ENCODE measurements at places on chromosomes 13 and 19.

DNA sequence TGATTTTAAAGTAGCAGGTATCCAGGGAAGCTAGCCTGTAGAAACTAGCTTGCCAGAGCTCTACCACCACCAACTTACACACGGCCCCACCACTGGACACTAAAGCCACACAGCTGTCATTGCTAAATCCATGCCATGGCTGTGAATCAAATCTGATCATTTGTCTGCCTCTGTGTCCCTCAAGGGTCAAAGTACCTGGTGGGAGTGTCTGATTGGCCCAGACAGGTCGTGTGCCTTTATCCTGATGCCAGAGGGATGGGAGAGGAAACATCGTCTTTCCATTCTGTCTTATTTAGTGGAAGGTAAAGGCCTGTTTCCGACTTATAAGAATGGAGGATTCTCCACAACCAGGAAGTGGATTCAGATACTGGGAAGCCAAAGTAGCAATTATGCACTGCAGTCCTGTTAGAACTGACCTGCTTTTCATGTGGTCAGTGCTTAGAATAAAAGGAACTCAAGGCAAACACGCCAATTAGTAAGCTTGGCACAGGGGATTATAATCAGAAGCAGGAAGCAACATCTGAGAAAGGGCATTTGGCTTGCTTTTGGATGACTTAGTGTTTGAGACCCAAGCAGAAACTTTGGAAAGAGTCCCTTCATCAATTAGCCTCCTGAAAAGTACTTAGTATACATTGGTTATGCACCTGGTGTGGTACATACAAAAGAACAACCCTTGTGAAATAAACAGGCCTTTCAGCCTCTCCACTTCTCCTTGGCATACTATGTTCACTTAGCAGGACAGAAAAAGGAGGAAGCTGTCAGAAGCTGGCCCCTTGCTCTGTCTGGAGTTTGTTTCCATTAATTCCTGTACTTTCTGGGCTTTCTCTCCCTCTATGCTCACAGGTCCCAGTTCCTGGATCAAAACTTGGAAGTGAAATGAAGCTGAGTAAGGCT, 192.4 kb downstream of the NUFIP1 start:
- no peak for DNase-seq

DNA sequence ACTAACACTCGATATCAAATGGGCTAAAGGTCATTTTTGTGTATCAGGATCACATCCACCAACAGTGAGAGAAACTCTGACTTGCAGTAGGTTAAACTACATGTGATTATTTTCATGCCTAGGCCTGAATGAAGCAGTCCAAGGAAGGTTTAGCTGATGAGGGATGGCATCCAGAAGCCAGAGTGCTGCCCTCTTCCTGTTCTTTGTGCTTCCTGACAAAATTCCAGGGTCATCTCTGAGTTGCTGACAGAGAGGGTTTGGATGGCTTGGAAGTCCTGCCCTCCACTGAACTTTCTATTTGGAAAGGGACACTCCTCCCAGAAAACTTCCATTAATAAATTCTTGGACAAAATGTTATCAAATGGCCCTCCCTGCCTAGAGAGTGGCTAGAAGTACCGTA, 728.3 kb upstream of the SLC10A2 start:
- DNase-seq, result no peak

GRCh38 chr13:75643693-75644092, 7.6 kb downstream of the LMO7 start:
- DNase-seq, result no peak

DNA sequence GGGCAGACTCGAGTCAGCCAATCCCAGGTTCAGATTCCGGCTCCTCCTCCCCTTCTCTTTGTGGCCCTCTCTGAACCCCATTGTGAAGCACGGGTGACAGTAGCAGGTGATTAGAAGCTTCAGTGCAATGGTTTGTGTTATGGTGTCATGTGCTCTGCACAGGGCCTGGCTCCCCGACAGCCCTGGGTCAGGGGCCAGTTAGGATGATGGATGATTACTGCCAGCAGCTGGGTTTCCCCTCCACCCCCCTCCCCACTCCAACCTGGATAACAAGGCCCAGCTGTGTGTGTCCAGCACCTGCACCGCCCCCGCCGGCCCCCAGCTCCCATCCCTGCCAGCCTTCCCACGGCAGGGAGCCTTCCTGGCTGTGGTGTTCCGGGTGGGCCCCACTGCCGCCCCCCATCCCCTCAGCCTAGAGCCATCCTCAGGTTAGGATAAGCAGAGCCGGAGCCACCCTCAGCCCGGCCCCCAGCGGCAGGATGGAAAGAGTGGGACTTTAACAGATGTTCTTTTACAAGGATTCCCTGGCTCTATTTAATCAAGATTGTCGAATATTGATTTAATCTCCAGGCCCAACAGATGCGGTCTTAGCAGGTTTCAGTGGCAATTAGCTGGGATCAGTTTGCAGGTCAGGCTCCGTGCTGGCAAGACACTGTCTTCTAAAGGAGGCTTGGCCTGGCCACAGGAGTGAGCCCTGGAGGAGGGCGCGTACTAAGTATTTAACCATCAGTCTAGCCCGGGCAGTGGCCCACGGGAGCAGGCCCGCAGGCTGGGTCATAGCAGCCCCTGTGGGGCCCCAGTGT, 156.2 kb downstream of the SIPA1L3 start:
- DNase-seq, result no peak

DNA sequence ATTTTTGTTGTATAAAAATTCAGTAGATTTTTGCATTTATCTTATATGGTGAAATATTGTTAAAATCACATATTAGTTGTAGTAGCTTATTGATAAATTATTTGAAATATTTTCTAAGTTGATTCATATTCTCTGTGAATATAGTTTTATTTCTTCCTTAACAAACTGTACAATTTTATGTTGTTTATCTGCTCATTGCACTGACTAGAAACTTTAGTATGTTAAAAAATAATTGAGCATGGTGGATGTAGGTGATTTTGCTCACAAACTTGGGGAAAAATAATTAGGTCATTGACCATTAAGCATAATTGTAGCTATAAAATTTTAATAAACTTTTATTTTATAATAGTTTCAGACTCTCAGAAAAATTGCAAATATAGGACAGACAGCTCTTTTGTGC, 1445.3 kb upstream of the MIR17HG start:
- DNase-seq, result no peak

DNA sequence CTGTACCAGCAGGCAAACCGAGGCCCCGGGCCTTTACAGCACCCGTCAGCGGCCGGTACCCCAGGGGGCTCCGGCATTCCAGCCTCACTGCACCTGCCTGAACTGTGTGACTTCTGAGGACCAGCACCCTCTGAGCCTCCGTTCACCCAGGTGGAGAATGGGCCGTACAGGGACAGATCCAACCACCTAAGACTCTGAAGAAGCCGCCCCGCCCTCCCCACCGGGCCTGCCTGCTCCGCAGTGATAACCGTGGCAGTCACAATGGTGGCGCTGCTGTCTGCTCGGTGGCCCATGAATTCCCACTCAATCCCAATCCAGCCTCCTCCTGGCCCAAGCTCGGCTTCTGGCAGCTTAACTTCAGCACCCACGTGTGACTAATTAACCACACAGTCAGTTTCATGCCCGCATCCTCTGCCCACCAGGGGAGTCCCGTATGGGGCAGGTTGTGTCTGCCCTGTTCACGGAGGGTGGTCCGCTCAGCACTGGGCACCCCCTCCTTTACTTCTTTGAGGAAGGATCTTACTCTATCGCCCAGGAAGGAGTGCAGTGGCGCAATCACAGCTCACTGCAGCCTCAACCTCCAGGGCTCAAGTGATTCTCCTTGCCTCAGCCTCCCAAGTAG, 3.4 kb downstream of the TCF3 start:
- DNase-seq, result no peak

DNA sequence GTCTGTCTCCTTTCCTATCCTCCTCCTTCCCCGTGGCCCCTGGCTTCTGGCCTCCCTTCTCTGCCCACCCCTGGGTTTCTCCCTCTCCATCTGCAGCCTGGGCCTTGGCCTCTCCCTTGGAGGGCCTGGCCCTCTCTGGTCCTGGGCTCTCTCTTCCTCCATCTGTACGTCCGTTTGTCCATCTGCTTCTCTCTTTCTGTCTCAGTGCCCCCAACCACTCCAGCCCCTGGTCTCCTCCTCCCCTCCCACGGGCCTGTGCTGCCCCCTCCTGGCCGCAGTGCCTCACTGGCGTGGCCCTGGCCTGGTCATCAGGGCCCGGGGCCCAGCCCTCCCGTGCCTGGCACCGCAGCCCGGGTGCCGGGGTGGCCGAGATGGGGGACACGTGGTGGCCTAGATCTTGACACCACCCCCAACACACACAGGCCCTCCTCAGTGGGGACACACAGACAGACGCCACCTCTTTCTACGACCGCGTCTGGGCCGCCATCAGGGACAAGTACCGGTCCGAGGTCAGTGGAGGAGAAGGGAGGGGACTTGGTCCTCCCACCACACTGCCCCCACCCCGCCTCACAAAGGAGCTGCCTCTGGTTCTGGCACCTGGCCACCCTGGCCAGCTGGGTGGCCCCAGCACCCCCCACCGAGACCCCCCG, 11.3 kb downstream of the PRKCSH start:
- peak; percentile 34 for DNase-seq

GRCh38 chr13:99980824-99981734, 505 bp upstream of the ZIC2 start:
- no peak for DNase-seq

- no peak for DNase-seq
These were observed 3.2 kb downstream of the RAB11B start for GRCh38 chr19:8393192-8393870.

DNA sequence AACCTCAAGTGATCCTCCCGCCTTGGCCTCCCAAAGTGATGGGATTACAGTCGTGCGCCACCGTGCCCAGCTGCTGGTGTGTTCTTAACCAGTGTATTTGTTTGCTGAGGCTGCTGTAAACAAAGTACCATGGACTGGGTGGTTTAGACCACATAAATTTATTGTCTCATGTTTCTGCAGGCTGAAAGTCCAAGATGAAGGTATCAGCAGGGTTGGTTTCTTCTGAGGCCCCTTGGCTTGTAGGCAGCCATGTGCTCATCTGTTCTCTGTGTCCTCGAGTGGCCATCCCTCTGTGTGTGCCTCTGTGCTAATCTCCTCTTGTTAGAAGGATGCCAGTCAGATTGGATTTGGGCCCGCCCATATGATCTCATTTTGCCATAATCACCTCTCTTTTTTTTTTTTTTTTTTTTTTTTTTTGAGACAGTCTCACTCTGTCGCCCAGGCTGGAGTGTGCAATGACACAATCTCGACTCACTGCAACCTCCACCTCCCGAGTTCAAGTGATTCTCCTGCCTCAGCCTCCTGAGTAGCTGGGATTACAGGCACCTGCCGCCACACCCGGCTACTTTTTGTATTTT, 31.8 kb downstream of the PEX11G start:
- no peak for DNase-seq

GRCh38 chr19:5960005-5961001, 17.6 kb downstream of the RANBP3 start:
- DNase-seq, result no peak

DNA sequence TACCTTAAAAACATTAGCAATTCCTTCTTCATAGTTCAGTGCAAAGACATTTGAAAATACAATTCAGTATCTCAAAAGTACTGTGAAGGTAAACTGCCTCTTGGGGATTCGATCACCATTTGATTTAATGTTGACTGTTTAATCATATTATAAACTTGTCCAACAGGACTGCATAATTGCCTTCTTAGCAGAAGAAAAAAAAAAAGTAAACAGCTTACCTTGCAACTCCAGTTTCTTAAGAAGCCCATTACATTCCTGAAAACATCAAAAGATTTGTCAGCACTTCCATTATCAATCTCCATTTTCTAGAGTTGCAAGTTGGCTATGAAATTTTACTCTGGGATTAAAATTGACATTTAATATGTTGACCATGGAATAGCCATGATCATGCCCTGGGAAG, 1154.6 kb downstream of the OLFM4 start:
- DNase-seq, result no peak

GRCh38 chr13:98111168-98112098, 31.5 kb upstream of the FARP1 start:
- DNase-seq, result no peak

DNA sequence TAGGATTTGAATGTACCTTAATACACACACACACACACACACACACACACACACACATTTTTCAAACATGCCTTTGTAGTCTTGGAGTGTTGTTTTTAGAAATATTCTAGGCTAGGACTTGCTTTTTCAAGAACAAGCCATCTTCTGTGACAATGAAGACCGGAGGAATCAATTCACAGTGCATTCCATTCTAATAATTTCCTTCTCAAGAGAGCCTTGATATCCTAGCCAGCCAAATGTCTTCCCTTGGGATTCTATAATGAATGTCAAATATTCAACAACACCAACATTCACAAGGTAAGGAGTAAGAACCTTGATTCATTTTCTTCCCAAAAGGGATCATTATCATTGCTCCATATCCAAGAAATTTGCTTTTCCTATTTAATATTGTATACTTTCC, 180.3 kb downstream of the SLITRK1 start:
- DNase-seq, result no peak

DNA sequence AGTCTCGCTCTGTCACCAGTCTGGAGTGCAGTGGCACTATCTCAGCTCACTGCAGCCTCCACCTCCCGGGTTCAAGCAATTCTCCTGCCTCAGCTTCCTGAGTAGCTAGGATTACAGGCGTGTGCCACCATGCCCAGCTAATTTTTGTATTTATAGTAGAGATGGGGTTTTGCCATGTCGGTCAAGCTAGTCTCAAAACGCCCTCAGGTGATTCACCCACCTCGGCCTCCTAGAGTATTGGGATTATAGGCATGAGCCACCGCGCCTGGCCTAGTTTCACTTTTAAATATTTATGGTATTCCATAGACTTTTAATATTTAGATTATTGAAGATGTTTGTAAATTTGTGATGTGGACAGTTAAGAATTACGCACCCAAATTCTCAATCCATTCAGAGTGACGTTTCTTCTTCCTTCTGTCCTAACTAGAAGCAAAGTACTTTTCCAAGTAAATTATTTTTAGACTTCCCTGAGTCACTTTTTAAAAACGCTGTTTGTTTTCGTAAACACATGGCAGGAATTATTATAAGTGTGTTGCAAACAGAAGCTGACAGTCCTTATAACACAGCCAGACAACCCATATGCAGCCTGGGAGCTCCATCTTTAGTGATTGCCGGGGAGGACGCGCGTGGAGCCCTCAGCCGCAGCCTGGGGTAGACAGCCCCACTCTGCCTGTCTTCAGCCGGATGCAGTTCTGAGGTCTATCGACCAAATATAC, 131.7 kb downstream of the ATP11A start:
- DNase-seq, result no peak

DNA sequence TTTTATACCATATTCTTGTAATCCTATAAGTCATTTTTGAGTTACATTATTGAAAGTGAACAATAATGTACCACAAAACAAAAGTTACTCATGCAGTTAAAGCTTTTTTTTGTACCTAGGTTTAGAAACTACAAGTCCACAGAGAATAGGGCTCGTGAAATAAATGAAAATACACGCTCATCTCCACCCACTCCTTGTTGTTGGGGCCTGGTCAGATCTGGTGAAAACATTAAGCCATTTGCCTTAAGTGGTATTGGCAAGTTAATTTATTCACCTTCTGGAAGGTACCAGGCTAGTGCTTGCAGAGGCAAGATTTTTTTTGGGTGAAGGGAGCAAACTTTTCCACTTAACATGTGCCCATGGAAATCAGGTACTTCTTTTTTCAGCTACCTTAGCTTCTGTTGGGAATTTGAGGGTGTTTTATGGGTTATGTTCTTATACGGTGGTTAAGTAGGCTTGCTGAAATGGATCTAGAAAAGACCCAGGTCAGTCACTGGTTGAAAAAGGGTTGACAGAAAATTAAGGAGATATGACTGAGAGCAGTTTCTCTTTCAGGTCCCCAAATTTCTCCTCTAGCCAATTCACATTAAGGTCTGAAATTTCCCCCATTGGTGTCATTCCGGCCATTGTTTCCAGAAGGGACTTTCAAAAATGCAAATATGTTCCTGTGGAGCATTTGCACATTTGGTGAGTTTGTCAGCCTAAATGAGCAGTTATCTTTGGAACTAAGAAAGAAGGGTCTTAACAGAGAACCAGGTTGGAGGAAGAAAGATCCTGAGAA, 143.3 kb downstream of the KCNRG start:
- DNase-seq, result no peak

Data from stimulated activated CD8-positive, alpha-beta memory T cell treated with anti-CD3 and anti-CD28 coated beads, Interleukin-7, amount 100 ng/mL, for 1 hour (primary cell).